ENCODE measurements at places on chromosomes 2 and 18.

DNA sequence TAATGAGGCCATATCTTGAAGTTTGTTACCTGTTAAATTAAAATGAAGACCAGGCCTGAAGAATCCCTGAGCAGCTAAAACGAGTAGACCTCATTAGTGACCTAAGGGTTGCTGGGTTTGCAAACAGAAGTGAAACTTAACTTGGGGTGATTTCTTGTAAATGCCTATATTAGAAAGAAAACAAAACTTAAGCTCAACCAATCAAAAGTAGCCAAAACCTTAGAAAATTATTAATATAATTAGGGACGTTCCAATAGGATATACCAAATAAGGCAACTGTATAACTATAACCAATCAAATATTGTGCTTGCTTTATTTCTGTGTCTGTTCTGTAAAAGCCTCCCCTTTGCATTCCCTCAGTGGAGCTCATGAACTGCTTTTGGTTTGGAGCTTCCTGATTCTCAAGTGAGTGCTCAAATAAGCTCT is 137.9 kb upstream of the VRK2 start:
- DNase-seq, result no peak

DNA sequence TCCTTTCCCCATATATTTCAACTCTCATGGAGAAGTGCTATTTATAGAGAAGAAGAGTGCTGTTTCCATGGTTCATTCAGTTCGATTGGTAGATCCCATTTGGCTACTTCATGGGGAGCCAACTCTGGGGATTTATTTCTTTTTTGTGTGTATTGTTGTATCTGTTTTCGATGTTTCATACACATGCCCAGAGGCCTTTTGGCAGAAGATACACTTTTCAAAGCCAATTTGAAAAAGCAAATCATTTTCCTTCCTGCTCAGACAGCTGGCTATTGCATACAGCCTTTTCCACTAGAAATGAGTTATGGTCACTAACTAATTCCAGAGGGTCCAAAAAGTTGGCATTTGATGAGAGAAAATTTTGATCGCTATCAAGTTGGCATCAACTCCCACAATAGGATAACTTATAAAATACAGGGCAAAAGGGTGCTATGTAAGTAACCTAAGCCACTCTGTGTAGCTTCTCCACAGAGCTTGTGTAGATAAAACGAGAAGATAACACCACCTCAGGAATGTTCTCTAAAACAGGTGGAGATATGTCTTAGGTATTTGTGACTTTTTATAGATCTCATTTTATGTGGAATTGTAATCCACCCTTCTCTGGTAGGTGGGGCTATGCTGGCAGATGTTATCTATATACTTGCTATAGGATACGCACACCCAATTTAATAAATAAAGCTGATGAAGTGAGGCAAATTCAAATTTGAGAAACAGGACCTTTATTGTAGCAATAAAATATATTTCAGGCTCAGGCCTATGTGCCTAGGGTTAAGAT is 798.5 kb downstream of the SATB2 start:
- DNase-seq, result no peak

- no peak for DNase-seq
Measured at GRCh38 chr2:128475427-128476211, 157.0 kb upstream of the HS6ST1 start.

- no peak for DNase-seq
Measured at GRCh38 chr2:8076448-8077342, 605.2 kb upstream of the ID2 start.

- no peak for DNase-seq
Measured at GRCh38 chr2:48605482-48606175, 12.0 kb upstream of the GTF2A1L start.

DNA sequence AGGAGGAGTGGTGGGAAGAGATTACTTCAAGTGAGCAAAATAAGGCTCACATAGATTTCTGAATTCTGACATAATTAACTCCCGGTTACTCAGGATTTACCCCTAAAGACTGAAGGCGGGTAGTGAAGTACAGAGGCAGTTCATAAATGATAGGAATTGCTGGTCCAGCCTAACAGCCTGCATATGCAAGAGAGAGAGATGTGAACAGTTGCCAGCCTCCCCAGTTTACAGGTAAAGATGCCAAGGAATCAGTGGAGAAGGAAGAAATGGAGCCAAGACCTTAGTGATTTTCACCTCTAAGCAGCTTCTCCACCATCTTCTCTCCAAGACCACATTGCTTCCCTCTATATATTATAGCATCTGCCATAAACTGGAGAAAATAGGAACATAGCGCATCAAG is 91.8 kb upstream of the THUMPD2 start:
- no peak for DNase-seq

GRCh38 chr2:239589833-239590232 is 189.0 kb upstream of the HDAC4 start:
- no peak for DNase-seq

DNA sequence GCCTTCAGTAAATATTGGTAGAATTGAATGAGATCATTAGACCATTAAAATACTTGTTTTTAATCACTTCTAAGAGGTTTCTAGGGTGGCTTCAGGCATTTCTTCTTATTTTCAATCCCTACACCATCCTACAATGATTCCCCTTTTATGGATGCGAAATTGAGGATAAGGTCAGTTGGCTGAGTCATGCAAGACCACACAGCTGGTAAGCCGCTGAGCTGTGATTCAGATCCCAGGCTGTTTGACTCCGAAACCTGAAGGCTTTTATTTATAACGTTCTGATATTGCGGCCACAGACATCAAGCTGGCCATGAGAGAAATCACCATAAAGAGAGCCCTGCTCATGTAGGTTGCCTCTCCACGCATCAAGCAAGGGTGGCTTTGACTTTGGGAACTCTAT is 133.4 kb downstream of the VAPA start:
- no peak for DNase-seq

DNA sequence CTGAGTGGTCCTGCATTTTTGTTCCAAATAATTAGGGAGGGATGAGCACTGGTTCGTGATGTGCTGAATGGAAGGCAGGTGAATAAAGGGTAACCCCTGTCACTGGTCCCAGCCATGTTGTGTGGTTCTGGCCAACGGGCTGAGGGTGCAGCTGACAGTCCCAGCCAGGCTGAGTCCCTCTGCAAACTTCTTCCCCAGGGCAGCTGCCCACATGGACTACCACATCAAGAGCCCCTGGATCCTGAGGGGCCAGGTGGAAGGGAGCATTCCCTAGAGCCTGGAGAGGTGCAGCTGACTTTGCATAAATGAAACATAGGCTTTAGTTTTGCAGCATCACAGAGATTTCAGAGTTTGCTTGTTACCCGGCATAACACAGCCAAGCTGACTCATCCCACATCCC is 219.8 kb upstream of the MYT1L start:
- no peak for DNase-seq

- DNase-seq, result no peak
Measured at GRCh38 chr18:34322365-34323289, 97.9 kb upstream of the NOL4 start.

DNA sequence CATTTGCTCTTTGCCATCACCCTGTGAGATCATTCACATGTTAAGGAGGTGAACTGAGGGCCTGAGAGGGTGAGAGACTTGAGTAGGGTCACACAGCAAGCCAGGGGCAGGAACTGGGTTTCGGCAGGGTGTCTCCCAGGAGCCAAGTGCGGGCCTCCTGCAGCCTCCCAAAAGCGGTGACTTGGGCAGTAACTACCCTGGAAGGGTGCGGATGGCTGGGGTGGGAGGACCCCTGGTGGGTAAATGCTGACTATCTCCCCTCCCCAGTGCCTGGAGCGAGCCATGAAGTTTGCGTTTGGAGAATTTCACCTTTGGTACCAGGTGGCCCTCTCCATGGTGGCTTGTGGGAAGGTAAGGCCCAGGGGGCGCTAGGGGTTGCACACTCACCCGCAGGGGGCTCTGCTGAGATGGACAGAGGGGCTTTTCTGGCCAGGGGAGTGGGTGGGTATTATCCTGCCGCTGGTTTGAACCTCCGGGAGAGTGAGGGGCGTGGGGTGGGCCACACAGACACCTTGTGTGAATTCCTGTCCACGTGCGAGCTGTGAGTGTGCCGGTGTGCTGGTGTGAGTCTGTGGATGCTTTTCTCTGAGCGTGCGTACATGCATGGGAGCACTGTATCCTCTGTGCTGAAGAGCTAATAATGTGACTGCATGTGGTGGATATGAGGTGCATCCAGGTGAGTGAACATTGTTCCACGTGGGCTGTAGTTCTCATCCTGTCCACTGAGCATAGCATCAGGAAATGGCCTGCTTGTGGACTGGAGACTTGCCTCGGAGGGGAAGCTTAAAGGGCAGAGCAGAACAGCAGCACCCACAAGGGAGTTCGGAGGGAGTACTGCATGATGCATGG is 91.0 kb upstream of the MCFD2 start:
- DNase-seq, result no peak

DNA sequence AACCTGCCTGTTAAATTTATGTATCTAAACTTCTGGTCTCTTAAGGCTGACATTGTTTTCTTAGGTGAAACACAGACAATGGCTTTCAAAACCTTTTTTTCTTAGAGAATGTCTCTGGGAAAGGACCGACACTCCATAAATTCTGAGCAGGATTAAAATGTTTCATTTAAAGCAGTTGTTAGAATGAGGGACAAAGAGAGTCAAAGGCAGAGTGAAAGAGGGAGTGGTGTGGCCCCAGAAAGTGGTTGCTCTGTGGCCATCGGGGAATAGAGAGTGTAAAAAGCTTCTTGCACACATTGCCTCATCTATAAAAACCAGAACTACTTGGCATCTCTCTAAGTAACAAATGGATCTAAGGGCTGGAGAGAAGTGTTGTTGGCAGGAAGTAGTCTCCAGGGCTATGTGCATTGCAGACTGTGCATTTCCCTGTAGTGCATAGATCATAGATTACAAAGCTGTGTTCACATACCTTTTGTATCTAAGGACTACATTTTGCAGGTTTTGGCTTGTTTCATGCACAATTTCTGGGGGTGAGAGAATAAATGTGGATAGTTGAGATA is 3.6 kb downstream of the RPRM start:
- no peak for DNase-seq

- DNase-seq, result no peak
Measured at GRCh38 chr18:79496978-79497637, 101.4 kb downstream of the NFATC1 start.

DNA sequence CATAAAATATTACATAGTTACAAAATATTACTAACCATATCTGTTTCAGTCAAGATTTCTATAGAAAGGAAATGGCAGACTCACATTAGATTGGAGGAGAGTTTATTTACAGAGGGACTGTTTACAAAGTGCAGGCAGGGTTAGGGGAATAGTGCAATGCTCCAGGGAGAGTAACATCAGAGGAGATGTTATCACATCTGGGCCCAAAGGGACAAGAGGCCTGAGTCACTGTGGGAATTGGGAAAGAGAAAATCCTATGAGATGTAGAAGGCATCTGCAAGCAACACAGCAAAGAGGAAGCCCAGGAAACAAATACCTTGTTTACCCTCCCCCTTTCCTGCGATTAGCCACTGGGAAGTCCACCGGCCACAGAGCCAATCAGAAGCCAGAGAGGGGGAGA is 227.3 kb upstream of the TANK start:
- no peak for DNase-seq

GRCh38 chr2:168679741-168680310 is 122.6 kb upstream of the NOSTRIN start:
- DNase-seq, result no peak

DNA sequence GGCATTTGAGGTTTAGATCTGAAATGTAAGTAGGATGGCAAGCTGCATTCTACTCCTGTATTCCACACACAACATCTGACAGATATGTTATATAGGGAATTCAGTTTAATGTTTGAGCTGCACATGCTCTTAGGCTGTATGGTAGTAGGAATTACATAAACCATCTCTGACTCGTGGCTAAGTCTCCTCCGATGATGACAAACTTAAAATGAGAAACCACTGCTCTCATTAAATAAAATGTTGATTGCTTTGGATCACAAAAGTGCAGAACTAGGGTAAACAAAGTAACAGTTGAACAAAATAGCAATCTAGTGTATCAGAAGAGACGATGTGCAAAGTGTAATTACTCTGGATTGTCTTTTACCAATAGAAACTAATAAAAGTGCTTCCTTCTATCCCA is 50.1 kb upstream of the WDR75 start:
- DNase-seq, result no peak

DNA sequence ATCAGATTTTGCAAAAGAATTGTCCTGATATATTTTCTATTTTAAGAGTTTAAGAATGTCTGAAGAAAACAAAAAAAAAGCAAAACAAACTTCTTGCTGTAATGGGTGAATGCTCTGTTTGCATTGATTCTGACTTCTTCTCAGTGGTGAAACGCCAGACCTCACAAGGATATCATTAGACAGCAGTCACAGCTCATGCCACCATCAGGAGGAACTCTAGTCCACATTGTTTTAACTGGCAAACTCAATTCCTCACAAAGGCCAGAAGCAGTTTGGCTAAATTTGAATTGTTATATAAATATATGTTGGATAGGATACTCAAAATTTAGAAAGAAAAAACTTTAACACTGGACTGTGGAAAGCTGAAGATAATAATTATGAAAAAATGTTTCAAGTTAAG is 89.4 kb downstream of the DOK6 start:
- DNase-seq, result no peak

DNA sequence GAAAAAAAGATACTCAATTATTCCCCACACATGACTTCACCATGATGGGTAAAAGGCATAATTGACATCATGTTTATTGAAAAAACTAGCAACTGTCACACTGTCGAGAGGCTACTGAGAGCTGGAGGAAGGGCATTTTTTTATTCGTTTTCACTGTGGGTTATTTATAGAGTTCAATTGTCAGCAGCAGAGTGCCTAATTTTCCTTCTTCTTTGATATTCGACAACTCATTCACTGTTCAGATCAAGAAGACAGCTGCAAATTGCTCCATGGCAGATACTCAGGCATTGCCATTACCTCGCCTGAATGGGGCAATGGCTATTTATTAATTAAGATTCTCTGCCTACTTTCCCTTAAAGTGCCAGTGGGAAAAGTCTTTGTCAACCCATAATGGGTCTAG is 197.5 kb upstream of the NRP2 start:
- no peak for DNase-seq

GRCh38 chr2:47644351-47644750 is 138.6 kb upstream of the MSH6 start:
- no peak for DNase-seq

GRCh38 chr2:69185807-69186206 is 172.8 kb downstream of the ANTXR1 start:
- no peak for DNase-seq

GRCh38 chr18:1710114-1710513 is 805.4 kb downstream of the ADCYAP1 start:
- DNase-seq, result no peak

DNA sequence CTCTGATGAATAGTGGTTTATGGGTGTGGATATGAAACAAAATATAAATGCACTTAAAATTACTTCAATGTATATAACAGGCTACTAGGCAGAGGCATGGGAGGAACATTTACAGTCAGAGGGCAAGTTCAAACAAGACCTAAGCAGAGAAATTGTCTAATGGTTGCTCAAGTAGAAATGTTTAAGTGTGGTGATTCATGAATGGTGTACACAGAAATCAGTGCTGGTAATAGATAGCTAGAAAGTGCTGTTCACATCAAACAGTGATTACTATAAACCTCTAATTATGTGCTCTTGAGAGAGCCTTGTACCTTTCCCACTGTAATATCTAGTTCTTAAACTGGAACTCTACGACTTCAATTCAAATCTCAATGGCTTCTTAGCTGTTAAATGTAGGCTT is 485.1 kb downstream of the NRXN1 start:
- no peak for DNase-seq

- DNase-seq, result no peak
Measured at GRCh38 chr2:215274829-215275228, 37.0 kb upstream of the ATIC start.

Data from activated gamma-delta T cell (primary cell).